NCI-H524 (cell line): ENCODE measurements at places on chromosomes 7 and 10.

- no peak for DNase-seq
Measured at GRCh38 chr7:6640246-6640721, 3.2 kb downstream of the ZNF316 start.

- DNase-seq: no peak
Measured at GRCh38 chr7:17152721-17153120, 145.7 kb upstream of the AHR start.

- no peak for DNase-seq
Measured at GRCh38 chr10:1544929-1545328, 192.4 kb downstream of the ADARB2 start.

- no peak for DNase-seq
Measured at GRCh38 chr7:140945940-140946339, 21.2 kb upstream of the BRAF start.

GRCh38 chr10:117130862-117131375 is 7.2 kb downstream of the VAX1 start:
- DNase-seq: no peak

- no peak for DNase-seq
Measured at GRCh38 chr10:128050121-128050516, 76.1 kb downstream of the MKI67 start.

GRCh38 chr10:15539262-15539661 is 168.2 kb upstream of the FAM171A1 start:
- DNase-seq: no peak

DNA sequence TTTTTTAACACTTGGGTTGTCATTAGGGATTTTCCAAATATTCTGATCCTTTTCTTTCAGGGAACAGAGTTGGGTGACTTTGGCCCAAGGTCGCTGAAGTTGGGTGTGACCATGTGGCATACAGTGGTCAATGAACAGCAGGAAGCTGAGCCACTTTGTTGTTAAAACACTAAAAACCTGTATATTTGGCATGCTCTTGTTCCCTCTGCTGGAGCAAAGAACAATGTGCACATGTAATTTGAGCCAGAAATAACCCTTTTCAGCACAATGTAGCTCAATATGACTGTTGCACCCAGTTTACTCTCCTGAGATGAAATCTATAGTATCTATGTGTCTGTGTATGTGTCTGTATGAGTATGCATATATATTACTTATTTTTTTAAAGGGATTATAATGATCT is 74.9 kb downstream of the ADCYAP1R1 start:
- DNase-seq: peak; percentile 44

- peak; percentile 86 for DNase-seq
Measured at GRCh38 chr7:8295638-8296361, 33.8 kb upstream of the ICA1 start.

- DNase-seq: no peak
Measured at GRCh38 chr10:93030409-93030808, 30.2 kb upstream of the CYP26C1 start.

GRCh38 chr7:54802841-54803240 is 43.8 kb upstream of the SEC61G start:
- DNase-seq: no peak

- DNase-seq: peak; percentile 86
Measured at GRCh38 chr7:73830681-73831583, at the start of gene CLDN4. CLDN4 (plus strand) TSS chr7:73830996; CDS start chr7:73831202, 206 bp downstream.

GRCh38 chr10:72875250-72876055 is 18.1 kb upstream of the OIT3 start:
- peak; percentile 13 for DNase-seq

DNA sequence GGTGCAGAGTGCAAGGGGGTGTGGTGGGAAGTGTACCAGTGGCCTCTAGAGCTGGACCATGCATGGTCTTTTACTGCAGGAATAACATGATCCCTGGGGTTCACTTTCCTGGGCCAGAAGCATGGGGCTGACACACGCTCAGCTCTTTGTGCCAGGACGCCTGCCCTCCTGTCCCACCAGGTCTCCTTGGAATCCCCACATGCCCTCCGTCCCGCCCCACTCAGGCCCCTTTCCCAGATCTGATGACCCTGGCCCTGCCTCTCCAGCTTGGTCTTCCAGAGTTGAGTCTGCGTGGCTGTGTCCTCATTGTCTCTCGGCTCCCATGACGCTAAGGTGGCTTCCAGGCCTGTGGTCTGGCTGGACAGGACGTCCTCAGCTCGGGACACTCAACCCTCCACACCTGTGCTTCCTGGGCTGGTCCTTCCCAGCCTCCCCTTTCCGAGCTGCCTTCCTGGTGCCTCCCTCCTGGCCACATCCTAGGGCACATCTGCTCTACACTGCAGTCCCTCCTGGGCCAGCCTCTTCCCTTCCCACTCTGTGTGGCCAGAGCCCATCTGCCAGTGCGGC is 249.5 kb upstream of the SHH start:
- DNase-seq: no peak

GRCh38 chr7:4840079-4840501 is 21.7 kb downstream of the PAPOLB start:
- DNase-seq: no peak

DNA sequence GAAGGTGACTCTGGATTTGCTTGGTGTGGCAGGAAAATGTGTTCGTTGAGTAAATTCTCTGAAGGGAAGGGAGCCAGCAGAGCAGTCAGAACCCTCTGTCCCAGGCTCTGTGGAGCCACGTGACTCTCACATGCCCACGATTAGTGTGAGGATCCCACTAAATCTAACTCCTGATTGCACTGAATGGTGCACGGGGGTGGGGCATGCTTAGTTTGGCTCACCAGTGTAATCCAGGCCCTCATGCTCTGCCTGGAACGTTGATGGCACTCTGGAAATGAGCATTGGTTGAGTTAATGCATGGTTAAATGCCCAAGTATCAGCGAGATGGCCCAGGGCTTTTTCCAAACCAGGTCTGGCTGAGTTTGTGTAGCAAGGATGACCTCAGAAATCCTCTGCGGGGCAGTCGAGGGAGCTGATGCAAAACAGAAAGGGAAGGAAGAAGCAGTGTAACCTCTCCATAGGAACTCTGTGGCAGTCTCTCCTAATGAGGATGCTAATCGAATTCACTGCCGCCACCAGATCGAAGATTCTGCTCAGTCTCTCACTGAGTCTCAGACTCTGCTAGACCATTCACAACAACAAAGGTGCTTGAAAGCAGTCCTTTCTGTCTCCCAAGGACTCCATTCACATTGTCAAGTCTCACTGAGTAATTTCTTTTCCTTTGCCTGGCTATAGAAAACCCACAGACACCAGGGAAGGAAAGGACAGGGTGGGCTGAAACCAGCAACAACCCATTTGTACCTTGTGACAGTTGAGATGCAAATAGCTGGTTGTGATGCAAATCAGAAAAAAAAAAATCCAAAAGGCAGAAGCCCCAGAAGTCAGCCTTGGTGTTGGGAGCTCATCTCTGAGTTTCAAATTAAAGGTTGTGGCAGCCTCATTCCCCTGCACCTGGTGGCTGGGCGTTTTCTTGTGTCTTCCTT is 98.1 kb downstream of the C10orf105 start:
- DNase-seq: no peak

- no peak for DNase-seq
Measured at GRCh38 chr7:28903730-28904577, 54.2 kb downstream of the TRIL start.

DNA sequence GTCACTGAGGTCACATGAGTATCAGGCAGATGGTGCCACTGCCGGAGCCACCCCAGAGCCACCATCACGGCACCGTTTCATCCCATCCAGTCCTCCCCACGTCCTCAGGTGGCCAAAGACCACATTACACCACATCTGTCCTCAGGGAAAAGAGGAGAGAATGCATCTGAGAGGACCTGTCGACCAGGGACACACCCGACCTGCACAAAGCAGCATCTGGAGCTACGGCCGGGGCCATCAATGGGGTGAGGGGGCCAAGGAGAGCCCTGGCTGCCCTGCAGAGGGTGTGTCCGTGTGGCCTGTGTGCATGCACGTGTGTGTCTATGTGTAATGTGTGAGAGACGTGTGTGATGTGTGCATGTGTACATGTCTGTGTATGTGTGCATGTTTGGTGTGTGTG is 480.6 kb downstream of the DNAJB6 start:
- DNase-seq: no peak

- DNase-seq: no peak
Measured at GRCh38 chr7:132933072-132933458, 148.8 kb downstream of the CHCHD3 start.

DNA sequence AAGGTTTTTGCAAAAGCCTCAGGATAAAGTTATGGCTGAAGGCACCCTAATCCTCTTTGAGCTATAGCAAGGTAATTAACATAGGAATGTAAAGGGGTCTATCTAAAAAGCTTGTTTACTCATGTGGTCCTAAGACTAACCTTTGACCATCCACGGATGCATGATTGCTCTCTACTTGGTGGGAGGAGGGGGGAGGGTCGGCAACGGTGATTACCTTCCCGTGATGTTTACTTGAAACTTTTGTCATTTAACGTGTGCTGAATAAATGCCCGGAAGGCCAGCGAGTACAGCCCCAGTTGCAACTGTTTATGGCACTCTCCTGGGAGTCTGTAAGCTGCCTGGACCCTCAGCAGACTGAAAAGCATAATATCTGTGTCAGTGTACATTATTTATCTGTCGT is 78.9 kb upstream of the GPR22 start:
- DNase-seq: no peak
